ENCODE measurements at places on chromosomes 13 and 19.

- DNase-seq = peak; percentile 44
These were observed 4.6 kb upstream of the DNM2 start for GRCh38 chr19:10713317-10713716.

- DNase-seq = peak; percentile 90
These were observed 68.4 kb downstream of the SPATA13 start for GRCh38 chr13:24228852-24229458.

- DNase-seq = no peak
These were observed 52.8 kb downstream of the RUBCNL start for GRCh38 chr13:46334035-46334822.

DNA sequence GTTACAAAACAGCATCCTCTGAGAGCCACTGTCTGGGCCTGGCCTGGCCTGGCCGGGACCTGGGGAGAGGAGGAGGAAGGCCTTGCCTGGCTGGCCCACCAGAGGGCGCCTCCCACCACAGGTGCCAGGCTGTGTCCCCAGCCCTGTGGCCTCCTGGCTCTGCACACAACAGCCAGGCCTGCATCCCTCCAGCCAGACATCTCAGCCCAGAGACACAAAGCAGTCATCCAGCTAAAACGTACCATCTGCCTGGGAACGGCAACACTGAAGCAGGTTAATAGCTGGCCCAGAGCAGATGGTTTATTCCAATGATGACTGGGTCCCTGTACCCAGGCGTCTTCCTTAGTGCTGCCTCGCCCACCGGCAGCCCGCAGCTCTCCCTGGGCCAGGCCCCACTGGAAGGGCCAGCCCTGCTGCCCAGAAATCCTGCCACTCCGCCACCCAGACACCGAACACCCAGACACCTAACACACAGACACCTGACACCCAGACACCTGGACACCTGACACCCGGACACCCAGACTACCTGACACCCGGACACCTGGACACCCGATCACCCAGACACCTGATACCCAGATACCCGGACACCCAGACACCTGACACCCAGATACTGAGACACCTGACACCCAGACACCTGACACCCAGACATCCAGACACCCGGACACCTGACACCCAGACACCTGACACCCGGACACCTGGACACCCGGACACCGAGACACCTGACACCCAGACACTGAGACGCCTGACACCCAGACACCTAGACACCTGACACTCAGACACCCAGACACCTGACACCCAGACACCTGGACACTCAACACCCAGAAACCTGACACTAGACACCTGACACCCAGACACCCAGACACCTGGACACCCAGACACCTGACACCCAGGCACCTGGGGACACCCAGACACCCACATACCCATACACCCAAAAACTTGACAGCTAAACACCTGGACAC is 20.1 kb downstream of the C19orf12 start:
- DNase-seq = peak; percentile 50

DNA sequence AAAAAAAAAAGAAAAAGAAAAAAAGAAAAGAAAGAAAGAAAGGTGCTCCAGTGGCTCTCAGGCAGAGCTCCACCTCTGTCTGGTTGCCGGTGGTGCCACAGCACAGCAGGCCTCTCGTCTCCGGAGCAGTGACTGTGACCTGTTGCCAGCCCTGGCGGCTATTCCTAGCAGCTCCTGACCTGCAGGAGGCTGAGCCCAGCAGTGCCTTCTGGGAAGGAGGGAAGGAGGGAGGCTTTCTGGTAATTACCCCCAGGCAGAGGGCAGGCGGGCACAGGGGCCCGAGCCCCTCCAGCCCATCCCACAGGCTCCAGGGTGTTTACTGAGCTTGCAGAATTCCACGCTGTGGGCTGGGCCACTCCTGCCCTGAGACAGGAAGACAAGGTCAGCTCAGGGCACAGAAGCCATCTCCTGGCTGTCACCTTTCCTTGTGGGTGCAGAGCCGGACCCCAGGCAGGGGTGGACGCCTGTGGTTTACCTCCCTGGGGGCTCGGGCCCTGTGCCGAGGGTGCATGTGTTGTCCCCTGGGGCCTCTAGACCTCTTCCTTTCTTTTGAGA is 77.9 kb downstream of the GNG7 start:
- peak; percentile 42 for DNase-seq

- DNase-seq = no peak
These were observed 1.7 kb upstream of the FKRP start for GRCh38 chr19:46744005-46744691.

GRCh38 chr13:51234676-51235075 is 12.5 kb downstream of the FAM124A start:
- DNase-seq = no peak

DNA sequence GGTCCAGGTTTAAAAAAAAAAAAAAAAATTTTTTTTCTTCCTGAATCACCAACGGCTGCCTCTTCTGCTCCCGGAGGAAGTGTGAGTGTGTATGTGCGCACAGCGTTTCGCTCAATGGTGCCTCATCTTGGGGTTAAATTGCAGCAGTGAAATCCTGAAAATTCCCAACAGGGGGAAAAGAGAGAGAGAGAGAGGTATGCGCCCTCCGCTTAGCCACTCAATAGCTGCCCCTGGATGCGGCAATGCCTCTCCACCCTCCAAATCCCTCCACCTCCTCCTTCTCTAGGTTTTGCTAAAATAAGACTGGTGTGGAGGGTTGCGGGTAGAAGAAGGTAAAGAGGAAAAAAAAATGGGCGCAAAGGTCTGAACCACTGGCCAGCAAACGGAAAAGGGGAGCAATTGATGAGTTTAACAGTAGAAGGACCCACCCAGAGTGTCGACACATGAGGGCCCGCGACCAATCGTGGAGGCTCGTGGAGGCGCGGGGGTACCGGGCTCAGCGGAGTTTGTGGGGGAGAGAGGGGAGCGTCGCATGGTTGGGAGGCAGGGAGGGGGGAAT is 853 bp upstream of the CACNA1A start:
- DNase-seq = no peak

DNA sequence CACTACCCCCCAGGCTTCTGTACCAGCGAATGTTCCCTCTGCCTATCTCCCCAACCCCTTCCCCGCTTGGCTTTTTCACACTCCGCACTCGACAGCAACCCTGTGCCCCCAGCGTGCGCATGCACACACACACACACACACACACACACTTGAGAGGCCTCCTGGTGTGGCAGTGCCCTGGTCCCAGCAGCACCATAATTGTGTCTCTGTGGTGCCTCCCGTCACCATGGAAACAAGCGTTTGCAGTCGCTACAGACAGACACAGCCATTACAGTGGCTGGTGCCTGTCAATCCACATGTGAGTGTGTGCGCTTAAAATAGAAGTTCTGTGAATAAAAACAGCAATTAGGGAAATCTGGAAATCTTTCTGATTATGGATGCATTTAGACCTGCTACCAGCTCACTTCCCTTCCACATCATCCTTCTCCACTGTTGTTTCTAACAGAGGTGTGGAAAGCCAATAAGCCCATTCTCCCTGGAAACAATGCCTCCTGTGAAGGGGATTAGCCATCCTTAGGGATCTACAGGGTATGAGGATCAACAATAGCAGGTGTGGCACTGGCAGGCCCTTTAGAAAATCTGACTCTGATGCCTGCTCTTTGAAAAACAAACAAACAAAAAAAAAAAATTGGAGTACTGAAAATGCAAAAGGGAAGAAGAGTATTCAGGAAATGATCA is 146.3 kb downstream of the DCLK1 start:
- DNase-seq = peak; percentile 87

GRCh38 chr19:47210689-47211316 is 20.2 kb downstream of the BBC3 start:
- peak; percentile 87 for DNase-seq

- no peak for DNase-seq
These were observed 597.7 kb downstream of the GPC6 start for GRCh38 chr13:93824286-93824685.

- DNase-seq = no peak
These were observed 11.8 kb downstream of the LINGO3 start for GRCh38 chr19:2296141-2296540.

DNA sequence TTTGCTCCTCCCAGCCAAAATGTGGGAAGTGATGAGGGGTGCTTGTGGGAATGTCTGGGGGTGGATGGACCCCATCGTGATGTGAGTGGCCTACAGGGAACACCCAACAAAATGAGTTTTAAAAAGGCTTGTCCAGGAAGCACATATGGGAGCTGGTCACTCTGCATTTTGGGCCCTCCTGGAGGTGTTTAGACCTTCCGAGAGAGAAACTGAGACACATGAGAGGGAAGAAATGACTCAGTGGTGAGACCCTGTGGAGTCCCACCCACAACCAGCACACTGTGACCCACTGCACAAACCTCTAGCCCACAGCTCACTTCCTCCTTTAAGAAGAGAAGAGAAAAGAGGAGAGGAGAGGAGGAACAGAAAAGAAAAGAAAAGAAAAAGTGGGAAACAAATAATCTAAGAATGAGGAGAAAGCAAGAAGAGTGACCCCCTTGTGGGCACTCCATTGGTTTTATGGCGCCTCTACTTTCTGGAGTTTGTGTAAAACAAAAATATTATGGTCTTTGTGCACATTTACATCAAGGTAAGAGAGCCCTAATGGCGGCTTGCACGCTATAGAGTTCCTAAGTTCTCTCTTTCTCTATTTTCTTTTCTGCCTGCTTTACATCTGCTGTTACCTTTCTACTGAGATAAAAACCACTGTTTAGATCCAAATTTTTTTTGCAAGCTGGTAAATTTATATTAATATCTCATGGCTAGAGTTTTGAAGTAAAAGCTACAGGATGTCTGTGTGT is 13.3 kb upstream of the LILRB1 start:
- DNase-seq = no peak

GRCh38 chr19:30105727-30106126 is 163.7 kb downstream of the URI1 start:
- no peak for DNase-seq
